ENCODE measurements at places on chromosomes 3 and 15.

GRCh38 chr3:177724020-177724638 lies 526.8 kb upstream of the TBL1XR1 start:
- DNase-seq, result no peak
- no peaks in the 10 kb centered on the region for H3K4me1 ChIP-seq
- no peak overlapping the region for H3K4me3 ChIP-seq
- H3K27ac ChIP-seq, result no peak overlapping the region

DNA sequence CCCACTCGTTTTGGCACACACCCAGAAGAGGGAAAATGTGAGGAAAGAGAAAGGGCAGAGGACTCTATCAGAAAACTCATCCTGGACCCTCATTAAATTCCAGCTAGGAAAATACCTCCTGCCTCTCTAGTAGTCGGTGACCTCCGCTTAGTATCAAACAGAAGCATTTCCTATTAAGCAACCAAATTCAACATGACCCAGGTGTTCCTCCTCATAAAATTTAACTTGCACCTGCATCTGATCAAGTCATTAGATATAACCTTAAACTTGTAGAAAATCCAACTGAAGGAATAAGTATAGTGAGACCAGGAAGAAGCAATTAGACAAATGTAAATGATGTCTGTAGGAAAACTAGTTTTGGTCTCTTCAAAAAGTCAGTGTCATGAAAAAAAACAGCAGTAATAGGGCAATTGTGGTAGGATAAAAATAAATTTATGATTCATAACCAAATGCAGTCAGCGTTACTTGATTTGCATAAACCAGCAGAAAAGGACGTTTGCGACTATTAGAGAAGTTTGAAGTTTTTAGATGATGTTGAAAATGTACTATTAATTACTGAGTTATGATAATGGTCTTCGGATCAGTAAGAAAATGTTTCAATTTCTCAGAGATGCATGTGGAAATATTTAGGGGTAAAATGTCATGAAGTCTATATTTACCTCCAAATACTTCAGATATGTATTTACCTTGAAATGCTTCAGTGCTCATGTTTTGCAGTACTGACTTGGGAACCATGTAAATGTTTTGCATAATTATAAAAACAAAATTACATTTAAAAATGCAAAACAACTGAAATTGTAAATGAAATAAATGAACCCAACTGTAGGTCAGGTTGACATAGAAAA lies 44.6 kb downstream of the LDHAL6B start:
- H3K36me3 ChIP-seq, result no peaks in the 10 kb centered on the region
- H3K4me3 ChIP-seq, result peak overlapping the region; percentile 15
- no peak for DNase-seq
- peak overlapping the region; percentile 15 for H3K27ac ChIP-seq

GRCh38 chr15:62059816-62060112 lies 483 bp downstream of the VPS13C start:
- DNase-seq, result peak; percentile 88
- H3K27ac ChIP-seq, result peak overlapping the region; percentile 91
- peaks cover 25% of the 10 kb centered on the region for H3K4me1 ChIP-seq
- peak overlapping the region; percentile 96 for H3K4me3 ChIP-seq

- DNase-seq, result no peak
- H3K27ac ChIP-seq, result no peak overlapping the region
- H3K4me3 ChIP-seq, result no peak overlapping the region
- H3K36me3 ChIP-seq, result peaks cover 25% of the 10 kb centered on the region
These were observed 87.3 kb upstream of the CGNL1 start for GRCh38 chr15:57288926-57289580.

DNA sequence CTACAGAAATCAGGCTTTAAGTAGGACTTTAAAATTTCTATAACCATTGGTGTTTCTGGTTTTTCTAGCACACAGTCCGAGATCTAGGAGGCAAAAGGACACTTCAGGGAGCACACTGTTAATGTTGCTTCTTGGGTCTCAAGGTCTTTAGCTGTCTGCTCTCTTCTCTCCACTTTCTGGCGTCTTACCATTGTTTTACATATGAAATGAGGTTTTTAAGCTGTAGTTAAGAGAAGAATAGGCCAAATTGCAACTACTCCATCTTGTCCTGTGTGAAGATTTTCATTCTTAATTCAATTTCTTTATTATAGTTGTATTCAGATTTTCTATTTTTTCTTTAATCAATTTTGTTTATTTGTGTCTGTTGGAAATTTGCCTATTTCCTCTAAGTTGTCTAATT lies 151.4 kb downstream of the WNT7A start:
- H3K27me3 ChIP-seq, result no peaks in the 10 kb centered on the region
- no peak overlapping the region for H3K27ac ChIP-seq
- DNase-seq, result no peak
- H3K4me3 ChIP-seq, result no peak overlapping the region

GRCh38 chr3:19171794-19172193 lies 23.5 kb downstream of the KCNH8 start:
- H3K36me3 ChIP-seq, result no peaks in the 10 kb centered on the region
- no peak for DNase-seq
- H3K27me3 ChIP-seq, result no peaks in the 10 kb centered on the region
- H3K4me1 ChIP-seq, result no peaks in the 10 kb centered on the region
- no peak overlapping the region for H3K4me3 ChIP-seq
- H3K27ac ChIP-seq, result no peak overlapping the region

- no peak overlapping the region for H3K4me3 ChIP-seq
- no peak for DNase-seq
- no peak overlapping the region for H3K27ac ChIP-seq
- H3K36me3 ChIP-seq, result no peaks in the 10 kb centered on the region
- H3K27me3 ChIP-seq, result peaks cover 4% of the 10 kb centered on the region
These were observed 35.6 kb upstream of the LIPC start for GRCh38 chr15:58396181-58396580.

GRCh38 chr3:188287762-188288505 lies 134.0 kb downstream of the LPP start:
- H3K27me3 ChIP-seq, result no peaks in the 10 kb centered on the region
- peaks cover 11% of the 10 kb centered on the region for H3K36me3 ChIP-seq
- no peak for DNase-seq
- no peak overlapping the region for H3K27ac ChIP-seq

DNA sequence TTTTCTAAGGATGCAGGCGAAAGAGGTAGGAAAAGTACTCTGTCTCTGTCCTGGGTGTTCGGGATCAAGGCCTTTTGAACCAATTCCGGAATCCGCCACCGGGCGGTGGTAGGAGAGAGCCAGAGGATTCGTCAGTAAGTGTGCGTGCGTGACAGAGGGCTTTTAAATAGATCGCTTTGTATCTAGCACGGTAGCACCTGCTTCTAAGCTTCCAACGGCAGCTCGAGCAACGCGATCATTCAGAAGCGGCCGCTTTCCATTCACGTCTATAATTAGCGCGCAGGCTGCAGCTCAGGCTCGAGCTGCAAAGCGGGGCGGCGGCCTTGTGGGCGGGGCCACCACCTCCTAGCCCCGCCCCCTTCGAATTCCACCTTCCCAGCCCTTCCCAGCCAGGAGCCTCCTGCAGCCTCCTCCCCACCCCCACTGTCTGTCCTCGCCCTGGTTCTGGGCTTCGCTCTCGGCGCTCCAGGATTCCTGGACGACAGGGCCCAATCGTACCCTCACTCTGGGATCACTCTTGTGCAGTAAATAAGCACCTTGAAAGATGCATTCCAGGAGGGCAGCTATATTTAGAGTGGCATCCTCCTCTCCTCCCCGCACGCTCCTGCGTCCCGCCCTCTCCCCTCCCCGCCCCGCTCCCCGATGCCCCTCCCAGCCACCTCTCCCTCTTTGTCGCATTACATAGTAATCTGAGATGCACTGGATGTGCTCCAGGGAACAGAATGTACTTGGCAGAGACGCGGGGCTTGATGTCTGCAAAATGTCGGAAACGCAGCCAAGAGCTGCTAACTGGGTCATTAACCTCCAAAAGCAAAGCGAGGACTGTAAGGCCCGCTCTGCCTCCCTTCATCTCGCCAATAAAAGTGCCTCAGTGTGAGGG lies 224.1 kb upstream of the TPRG1 start:
- no peak for DNase-seq
- peak overlapping the region; percentile 46 for H3K4me3 ChIP-seq
- H3K27me3 ChIP-seq, result no peaks in the 10 kb centered on the region
- no peak overlapping the region for H3K27ac ChIP-seq
- H3K36me3 ChIP-seq, result no peaks in the 10 kb centered on the region

DNA sequence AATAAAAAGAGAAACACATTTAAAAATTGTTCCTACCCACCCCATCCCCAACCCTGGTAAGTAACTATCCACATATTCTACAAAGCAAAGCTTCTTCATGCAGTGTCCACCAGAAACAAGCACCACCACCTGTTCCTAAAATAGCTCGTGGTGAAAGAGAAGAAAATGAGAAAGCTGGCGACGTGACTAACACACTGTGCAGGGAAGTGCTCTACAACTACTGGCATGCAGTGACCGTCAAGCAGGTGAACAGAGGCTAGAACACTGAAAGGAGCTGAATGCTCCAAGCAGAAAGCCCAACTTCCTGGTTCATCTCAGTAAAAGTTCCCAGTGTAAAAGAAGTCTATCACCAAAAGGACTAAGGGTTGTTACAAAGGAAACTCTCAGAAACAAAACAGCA lies 80.7 kb downstream of the NR2E3 start:
- H3K4me3 ChIP-seq, result no peak overlapping the region
- H3K36me3 ChIP-seq, result peaks cover 16% of the 10 kb centered on the region
- H3K4me1 ChIP-seq, result no peaks in the 10 kb centered on the region
- DNase-seq, result no peak
- H3K27ac ChIP-seq, result no peak overlapping the region

GRCh38 chr15:36903922-36904556 lies 196.3 kb downstream of the MEIS2 start:
- no peak for DNase-seq
- no peaks in the 10 kb centered on the region for H3K4me1 ChIP-seq
- H3K36me3 ChIP-seq, result no peaks in the 10 kb centered on the region
- no peaks in the 10 kb centered on the region for H3K27me3 ChIP-seq
- no peak overlapping the region for H3K4me3 ChIP-seq

- DNase-seq, result no peak
- H3K36me3 ChIP-seq, result peaks cover 6% of the 10 kb centered on the region
- H3K27ac ChIP-seq, result no peak overlapping the region
- no peak overlapping the region for H3K4me3 ChIP-seq
- no peaks in the 10 kb centered on the region for H3K4me1 ChIP-seq
These were observed 138.4 kb downstream of the PLCL2 start for GRCh38 chr3:17023006-17023664.

- DNase-seq, result no peak
- H3K4me1 ChIP-seq, result no peaks in the 10 kb centered on the region
- H3K27ac ChIP-seq, result no peak overlapping the region
- no peaks in the 10 kb centered on the region for H3K36me3 ChIP-seq
- H3K27me3 ChIP-seq, result no peaks in the 10 kb centered on the region
- no peak overlapping the region for H3K4me3 ChIP-seq
These were observed 968.4 kb downstream of the FHIT start for GRCh38 chr3:60282866-60283265.

GRCh38 chr15:77352887-77353286 lies 67.0 kb downstream of the PEAK1 start:
- H3K4me1 ChIP-seq, result no peaks in the 10 kb centered on the region
- H3K27ac ChIP-seq, result no peak overlapping the region
- no peak for DNase-seq
- no peak overlapping the region for H3K4me3 ChIP-seq

DNA sequence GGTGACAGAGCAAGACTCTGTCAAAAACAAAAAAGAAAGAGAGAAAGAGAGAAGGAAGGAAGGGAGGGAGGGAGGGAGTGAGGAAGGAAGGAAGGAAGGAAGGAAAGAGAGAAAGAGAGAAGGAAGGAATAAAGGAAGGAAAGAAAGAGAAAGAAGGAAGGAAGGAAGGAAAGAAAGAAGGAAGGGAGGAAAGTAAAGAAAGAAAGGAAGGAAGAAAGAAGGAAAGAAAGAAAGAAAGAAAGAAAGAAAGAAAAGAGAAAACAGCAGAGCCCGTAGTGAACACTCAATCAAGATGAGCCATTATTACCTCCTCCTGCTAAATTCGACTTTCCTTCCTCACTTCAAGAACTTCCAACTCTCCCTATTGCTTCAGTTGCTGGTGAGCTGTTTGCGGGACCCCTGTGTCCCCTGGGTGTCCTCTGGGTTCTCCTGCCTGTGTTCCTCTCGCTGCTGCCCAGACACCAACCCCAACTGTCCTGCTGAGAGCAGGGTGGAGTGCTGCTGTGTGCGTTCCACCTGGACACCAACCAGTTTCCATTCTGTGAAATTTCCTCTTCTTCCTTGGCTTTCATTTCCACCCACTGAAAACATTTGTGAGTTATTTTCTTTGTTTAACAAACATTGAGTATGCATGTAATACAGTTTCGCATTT lies 266.4 kb downstream of the FAM43A start:
- H3K4me3 ChIP-seq, result no peak overlapping the region
- H3K4me1 ChIP-seq, result no peaks in the 10 kb centered on the region
- H3K27me3 ChIP-seq, result peaks cover 2% of the 10 kb centered on the region
- no peak for DNase-seq

- no peak overlapping the region for H3K27ac ChIP-seq
- H3K4me1 ChIP-seq, result no peaks in the 10 kb centered on the region
- H3K4me3 ChIP-seq, result no peak overlapping the region
- DNase-seq, result no peak
- no peaks in the 10 kb centered on the region for H3K36me3 ChIP-seq
- H3K27me3 ChIP-seq, result no peaks in the 10 kb centered on the region
These were observed 68.1 kb downstream of the ATP10A start for GRCh38 chr15:25795061-25795460.

DNA sequence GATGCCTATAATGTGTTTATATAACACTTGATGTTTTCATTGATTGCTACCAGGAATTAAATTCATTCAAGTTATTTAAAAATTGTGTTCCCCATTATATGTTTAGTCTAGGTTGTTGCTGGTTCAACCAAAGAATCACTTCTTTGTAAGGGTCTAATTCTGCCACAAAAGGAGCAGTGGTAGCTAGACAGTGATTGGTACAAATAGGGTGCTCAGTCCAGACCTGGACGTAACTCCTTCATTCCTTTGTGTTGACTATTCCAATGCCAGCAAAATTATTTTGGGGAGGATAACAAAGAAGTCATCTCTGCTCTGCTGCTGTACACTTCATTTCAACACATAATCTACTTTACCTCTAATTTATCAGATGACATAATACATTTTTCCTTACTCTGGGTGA lies 1.2 kb downstream of the CHMP2B start:
- H3K27ac ChIP-seq, result no peak overlapping the region
- DNase-seq, result no peak
- H3K36me3 ChIP-seq, result no peaks in the 10 kb centered on the region
- peak overlapping the region; percentile 93 for H3K4me3 ChIP-seq
- peaks cover 6% of the 10 kb centered on the region for H3K27me3 ChIP-seq

DNA sequence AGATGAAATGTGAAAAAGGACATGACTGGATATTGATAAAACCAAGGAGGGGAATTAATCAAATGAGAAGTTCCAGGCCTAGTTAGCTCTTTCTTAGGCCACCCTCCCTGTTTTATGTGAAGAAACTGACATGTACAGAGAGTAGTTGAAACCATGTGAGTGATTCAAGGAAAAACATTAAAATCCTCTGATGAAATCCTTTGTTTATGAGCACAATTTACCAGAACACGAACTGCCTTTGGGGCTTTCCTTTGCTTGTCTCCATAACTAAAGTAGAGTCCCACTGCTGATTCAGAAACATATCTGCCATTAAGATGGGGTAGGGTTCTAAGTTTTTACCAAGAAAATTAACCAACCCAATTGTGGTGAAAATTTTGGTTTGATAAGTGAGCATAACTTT lies 558.3 kb downstream of the NR2F2 start:
- H3K27me3 ChIP-seq, result no peaks in the 10 kb centered on the region
- no peak overlapping the region for H3K4me3 ChIP-seq
- no peak overlapping the region for H3K27ac ChIP-seq
- no peaks in the 10 kb centered on the region for H3K4me1 ChIP-seq
- H3K36me3 ChIP-seq, result no peaks in the 10 kb centered on the region

- no peak overlapping the region for H3K27ac ChIP-seq
- H3K27me3 ChIP-seq, result no peaks in the 10 kb centered on the region
- H3K36me3 ChIP-seq, result peaks cover 80% of the 10 kb centered on the region
- H3K4me3 ChIP-seq, result no peak overlapping the region
- H3K4me1 ChIP-seq, result no peaks in the 10 kb centered on the region
These were observed 19.9 kb upstream of the VPS39 start for GRCh38 chr15:42228036-42228435.
